Smooth muscle cell of trachea (primary cell): ENCODE measurements at places on chromosomes 6 and 20. TPM values are rescaled to one million over a fixed set of nuclear protein-coding genes. Genes with fewer than 3 reads are reported as not detected.

The PI3 gene
- not detected in 2 replicates for total RNA-seq

The SNTA1 gene
- 42.0 and 47.0 TPM in 2 replicates for total RNA-seq

The IL17F gene
- not detected in 2 replicates for total RNA-seq

The FOXF2 gene
- total RNA-seq = 55.7 and 70.8 TPM in 2 replicates

The CHMP4B gene
- total RNA-seq = 37.5 and 38.8 TPM in 2 replicates

The SLC2A4RG gene
- 39.1 and 85.3 TPM in 2 replicates for total RNA-seq

The MACROD2 gene
- 0.50 and 1.5 TPM in 2 replicates for total RNA-seq

The COL12A1 gene
- 506 and 524 TPM in 2 replicates for total RNA-seq

The NMBR gene
- total RNA-seq = not detected in 2 replicates

The FRS3 gene
- 1.7 and 2.8 TPM in 2 replicates for total RNA-seq
